ENCODE measurements at places on chromosomes 2 and 18.
A peak's percentile ranks its signal among the peaks of the same experiment; 100 is the strongest.

GRCh38 chr2:4130651-4131050 lies 427.3 kb downstream of the DCDC2C start:
- DNase-seq, result no peak

DNA sequence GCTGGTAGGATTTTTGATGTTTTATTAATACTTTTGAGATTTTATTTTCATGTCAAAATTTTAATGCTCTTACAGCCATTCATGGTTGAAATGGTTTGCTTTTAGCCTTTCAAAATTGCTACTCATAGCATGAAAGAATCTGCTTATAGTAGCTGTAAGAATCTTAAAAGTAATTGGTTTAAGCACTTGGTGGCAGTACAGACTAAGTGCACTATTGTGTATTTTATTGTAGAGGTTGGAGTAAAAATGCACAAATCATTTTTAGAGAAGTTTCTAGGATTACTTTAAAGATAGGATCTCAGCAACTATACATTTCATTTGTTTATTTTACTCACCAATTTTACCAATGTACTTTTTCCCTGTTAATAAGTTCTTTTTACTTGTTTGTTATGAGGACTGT lies 205.8 kb downstream of the SPAG16 start:
- no peak for DNase-seq

DNA sequence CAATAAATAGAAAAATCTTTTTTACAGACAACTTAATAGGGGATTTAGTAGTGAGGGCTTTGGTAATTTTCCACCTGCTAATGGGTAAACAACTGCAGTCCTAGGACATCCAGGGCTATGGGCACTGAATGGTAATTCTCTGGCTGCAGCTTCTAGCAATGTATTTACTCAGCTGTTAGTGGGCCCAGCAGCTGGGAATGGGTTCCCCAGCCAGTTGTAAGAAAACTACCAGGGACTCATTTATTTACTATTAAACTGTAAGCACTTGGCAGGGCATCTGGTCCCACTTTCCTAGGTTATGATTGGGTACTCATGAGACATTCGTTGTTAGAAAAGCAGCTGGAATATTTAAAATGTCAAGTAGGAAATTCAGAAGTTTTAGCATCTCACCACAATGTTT lies 363.8 kb upstream of the TRIB2 start:
- DNase-seq, result no peak

GRCh38 chr2:60855989-60856669 lies 25.2 kb upstream of the REL start:
- DNase-seq, result no peak

DNA sequence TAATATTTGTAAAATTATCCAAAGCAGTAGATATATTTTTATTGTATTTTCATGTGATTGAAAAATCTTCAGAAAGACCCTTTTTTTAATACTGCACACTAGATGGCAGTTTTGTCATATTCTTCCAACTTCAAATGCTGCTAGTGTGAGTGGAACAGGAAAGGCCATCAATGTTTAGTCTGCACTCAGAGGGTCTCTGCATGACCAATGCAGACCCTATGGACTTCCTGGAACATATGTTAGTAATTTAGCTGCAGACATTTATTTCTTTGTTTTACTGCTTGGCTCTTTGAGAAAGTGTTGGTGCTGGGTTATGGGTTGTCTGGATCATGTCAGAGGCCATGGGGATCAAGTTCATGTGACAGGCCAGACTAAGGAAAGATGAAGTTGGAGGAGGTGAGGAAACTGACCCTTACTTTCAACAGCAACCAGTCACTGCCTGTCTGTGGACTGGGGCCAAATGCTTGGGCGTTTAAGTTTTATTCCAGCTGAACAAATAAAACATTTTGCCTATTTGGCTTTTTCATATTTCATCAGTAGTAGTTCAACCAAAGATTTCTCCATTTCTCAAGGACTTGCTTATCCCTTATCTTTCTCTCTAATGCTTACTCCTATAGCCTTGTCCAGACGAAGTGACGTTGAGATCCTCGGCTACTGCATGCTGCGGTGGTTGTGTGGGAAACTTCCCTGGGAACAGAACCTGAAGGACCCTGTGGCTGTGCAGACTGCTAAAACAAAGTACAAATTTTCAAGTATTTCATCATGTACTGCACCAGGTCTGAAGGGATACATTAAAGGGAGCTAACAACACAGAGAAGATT lies 84.8 kb downstream of the VRK2 start:
- DNase-seq, result no peak

- DNase-seq, result no peak
These were observed 70.8 kb downstream of the QPCT start for GRCh38 chr2:37415128-37415820.

DNA sequence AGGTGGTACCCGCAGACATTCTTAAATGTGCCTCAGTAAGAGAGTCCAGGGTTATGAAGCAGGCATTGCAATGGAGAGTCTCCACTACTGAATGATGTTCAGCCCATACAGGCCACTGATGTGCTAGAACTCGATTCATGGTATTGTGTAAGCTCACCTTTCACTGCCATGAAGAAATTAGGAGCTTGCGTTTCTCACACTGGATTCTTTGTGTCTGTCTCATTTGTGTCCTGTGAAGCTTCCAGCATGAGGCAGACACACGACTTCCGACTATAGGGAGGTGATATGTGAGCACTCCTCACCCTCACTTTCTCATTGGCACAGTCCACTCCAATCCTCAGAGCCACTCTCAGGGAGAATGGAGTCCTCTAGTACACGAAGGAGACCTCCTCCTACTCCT lies 677.4 kb upstream of the RAB6C start:
- no peak for DNase-seq

DNA sequence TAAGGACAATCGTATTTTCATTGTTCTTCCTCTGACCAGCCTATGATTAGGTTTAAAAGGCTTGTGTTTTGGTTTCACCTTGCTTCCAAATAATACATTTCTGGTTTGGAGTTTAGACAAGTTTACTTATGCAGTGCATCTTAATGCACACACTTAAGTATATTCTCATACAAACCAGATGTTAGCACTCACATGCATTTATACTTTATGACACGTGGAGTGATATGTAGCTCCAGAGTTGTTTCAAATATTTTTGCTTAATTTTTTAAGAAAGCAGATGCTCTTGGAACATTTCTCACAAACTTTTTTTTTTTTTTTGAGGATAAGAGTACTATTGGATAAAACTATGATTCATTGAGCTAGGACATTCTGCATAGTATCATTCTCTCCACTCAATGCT lies 109.9 kb downstream of the PDE1A start:
- DNase-seq, result no peak

GRCh38 chr2:142954493-142954892 lies 77.0 kb downstream of the KYNU start:
- DNase-seq, result no peak

GRCh38 chr2:198456418-198456817 lies 652.0 kb downstream of the PLCL1 start:
- no peak for DNase-seq

GRCh38 chr2:224369028-224369632 lies 32.8 kb downstream of the FAM124B start:
- no peak for DNase-seq

DNA sequence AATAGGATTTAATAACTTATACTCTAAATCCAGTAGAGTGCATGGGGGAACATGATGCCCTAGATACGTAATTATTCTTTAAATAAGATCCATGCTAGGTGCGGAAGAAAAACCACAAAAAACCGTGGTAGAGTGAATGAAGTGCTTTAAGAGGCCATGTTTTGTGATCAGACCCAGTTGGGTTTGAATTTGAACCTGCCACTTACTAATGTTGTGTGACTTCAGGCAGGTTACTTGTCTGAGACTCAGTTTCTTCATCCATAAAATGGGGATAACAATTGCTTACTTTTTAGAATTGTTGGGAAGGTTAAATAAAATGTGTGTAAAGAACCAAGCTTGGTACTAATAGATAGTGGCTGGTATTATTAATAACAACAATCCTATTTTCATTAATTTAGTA lies 17.2 kb downstream of the MIB1 start:
- DNase-seq, result no peak

DNA sequence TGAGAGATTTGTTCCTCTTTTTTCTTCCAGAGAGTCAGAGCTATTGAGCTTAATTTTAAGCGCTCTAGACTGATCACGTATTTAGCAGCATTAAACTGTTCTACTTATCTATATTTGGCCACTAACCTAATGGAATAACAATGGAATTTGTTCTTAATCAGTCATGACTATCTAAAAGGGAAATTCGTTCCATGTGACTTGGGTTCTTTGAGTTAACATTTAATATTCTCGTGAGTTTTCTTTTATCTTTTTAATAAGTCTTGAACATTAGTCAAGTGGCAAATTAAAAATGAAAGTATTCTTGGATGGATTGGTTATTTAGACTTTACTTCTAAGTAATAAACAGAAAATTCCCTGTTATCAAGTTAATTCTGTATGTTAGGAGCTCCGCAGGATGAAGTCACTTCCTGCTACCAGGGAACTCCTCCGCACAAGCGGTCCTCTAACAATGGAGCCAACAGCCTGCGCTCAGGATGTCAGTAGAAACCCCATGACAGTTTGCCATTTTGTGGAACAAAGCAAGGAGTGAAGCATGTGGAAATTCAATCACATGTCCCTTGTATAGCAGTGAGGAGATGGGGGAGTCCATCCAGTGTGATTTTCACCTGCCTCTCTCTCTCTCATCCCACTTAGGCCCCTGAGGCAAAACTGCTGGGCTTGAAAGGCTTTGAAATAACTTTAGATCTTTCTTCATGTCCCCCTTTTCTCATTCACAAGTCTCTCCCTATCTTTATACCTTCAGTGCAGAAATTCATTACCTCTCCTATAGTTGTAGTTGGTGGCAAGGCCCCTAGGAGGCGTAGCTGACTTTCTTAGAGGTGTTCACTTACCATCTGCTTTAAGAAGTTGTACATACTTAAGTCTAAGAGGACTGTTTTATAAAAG lies 138.1 kb downstream of the WDR7 start:
- no peak for DNase-seq

- DNase-seq, result peak; percentile 22
These were observed 322.9 kb upstream of the KCNJ3 start for GRCh38 chr2:154375579-154375931.

DNA sequence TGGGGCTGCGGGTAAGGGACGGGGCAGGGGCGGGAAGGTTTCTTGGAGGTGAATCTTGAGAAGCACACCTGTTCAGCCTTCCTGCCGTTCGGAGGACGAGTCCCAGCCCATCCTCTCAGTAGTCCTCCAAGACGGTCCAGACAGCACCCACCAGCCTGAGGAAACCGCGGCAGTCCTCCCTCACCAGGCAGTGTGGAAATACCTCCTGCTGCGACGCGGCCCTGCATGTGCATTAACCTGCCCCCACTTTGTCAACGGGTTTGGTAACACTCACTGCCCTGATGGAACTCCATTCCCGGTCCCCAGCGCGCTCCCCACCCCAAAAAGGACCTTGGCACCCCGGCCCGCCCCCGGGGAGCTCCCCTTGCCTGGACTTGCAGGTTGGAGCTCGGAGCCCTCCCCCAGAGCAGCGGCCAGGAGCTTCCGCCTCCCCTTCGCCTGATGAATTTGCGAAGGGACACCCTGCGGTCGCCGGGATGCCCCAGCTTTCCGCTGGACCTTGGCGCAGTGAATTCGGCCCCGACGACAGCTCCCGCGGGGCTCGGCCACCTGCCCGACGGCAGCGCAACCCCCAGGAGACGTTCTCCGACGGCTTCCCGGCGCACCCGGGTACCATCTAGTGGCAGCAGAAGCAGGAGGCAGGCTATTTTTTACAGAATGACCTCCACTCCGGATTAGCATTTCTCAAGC lies 31.5 kb downstream of the ACVR1C start:
- no peak for DNase-seq

- no peak for DNase-seq
These were observed 63.0 kb upstream of the OTOF start for GRCh38 chr2:26540961-26541360.

DNA sequence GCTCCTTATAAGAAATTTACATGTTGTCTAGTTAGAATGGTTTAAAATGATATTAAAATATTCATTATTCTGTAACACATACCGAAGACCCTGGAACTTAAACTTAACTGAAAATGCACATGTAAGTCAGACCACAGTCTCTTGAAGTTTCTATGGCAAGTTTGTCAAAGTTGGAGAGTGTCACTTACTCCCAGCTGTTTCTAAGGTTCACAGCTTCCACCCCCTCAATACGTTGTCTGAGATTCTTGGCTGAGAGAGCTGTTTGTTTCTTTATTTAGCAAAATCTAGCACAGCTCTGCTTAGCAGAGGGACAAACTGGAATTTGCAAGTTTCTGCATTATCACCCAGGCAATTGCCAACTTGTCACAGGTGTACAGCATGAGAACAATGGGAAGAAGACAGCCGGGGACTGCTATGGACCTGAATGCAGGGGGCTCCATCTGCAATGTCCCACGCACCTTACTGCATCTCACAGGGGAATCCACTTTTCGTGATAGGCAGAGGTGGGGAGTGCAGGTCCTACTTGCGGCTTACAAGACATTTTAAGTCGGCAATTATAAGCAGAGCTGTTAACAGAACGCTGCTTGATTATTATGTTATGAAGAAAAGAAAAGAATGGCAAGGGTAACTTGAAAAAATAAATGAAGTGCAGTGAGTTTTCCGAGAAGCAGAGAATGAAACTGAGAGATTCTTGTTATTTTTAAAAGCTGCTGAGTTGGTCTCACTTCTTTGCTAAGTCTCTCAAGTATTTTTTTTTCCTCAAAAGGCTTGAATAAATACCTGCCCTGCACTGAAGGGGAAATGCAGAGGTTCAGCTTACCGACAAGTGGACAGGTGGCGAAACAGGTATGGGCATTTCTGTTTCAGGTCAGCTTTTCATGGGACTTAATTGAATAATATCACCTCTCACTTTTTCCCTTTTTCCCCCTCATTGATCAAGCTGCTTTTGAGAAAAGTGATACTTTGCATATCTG lies 1072.1 kb upstream of the FANCL start:
- no peak for DNase-seq

- DNase-seq, result peak; percentile 27
These were observed 436.2 kb downstream of the SUCLG1 start for GRCh38 chr2:84022810-84023431.

DNA sequence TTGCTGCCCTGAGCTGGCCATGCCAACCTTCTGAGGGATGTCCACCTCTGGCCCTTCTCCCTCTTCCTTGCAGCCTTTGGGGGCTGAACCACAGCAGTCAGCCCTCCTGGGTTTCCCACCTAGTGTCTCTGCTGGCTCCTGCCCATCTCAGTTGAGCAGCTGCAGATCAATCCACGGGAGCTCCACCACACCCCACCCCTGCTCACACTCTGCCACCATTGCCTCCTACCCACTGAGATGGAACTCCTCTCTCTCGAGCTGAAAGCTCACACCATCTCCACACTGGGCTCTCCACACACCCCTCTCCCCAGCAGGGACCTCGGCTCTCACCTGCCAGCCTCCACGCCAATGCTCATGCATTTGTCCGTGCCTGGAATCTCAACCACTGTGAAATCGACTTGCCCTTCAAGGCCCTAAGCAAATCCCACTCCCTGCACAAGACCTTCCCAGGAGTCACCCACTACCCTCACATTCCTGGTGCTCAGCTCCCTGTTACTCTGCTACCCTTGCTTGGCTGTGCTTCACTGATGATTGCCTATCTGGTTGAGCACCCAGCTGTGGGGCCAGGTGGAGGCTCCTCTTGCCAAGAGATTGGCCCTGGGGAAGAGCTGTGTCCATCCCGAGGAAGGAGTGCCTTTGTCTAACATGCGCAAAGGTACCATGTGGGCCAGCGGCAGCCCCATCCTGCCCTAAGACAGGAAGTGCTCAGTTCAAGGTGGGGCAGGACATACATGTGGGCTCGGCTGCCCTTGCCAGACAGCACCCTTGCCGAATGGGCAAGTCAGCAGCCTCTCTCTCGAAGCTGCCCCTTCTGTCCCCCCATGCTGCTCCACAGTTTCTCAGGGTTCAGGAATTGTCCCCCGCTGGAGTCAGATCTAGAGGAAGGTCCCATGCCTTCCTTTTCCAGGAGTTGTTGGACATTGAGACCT lies 208.7 kb downstream of the CYP26B1 start:
- no peak for DNase-seq

GRCh38 chr2:16411788-16412187 lies 253.8 kb downstream of the CYRIA start:
- DNase-seq, result no peak
